CD8-positive, alpha-beta memory T cell (primary cell): ENCODE measurements at places on chromosomes 1 and 21.

GRCh38 chr1:65147424-65148177, 402 bp upstream of the AK4 start:
- no peak overlapping the region for H3K27ac ChIP-seq
- no peaks in the 10 kb centered on the region for H3K36me3 ChIP-seq
- peaks cover 12% of the 10 kb centered on the region for H3K27me3 ChIP-seq
- DNase-seq: no peak

- no peaks in the 10 kb centered on the region for H3K36me3 ChIP-seq
- no peak for DNase-seq
- no peak overlapping the region for H3K4me3 ChIP-seq
- H3K27ac ChIP-seq: no peak overlapping the region
Measured at GRCh38 chr1:214384373-214385079, 103.6 kb downstream of the SMYD2 start.

- no peak for DNase-seq
- H3K36me3 ChIP-seq: no peaks in the 10 kb centered on the region
- no peaks in the 10 kb centered on the region for H3K4me1 ChIP-seq
- no peak overlapping the region for H3K27ac ChIP-seq
- H3K27me3 ChIP-seq: no peaks in the 10 kb centered on the region
- no peak overlapping the region for H3K4me3 ChIP-seq
Measured at GRCh38 chr1:39826583-39826982, 37.9 kb upstream of the BMP8B start.

DNA sequence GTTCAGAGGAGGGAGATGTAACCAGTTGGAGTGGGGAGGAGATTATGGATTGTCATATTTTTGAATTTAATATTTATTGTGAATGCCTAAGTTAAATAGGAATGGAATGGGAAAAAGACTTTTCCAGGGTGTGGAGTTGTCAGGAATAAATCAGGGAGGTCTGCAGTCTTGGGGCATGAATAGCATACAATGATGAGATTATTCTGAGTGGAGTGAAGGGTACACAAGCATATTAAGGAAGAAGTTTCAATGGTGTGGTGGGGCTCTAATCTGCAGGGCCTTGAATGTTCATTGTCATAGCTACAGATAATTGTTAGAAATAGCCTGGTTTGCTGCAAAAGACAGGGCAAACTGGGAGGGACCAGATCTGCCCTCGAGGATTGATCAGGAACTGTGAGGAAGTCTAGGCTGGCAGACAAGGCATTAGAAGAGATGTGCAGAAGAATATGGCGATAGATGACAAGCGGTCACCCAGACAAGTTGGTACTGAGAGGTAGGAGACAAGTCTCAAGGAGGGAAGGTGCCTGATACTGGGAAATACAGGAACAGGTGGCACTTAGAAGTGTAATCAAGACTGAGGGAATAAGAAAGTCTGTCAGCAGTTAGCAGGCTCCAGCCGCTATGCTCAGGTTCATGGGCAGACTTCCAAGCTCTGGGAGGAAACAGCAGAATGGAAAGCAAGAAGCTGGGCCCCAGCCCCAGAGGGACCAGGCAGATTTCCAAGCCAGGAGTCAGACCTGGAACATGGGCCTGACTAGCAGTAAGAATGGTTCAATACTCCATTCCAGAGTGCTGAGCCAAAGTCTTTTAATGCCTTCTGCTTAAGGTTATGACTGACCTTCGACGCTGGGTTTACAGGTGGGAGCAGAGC, 20.9 kb upstream of the RGL1 start:
- H3K27me3 ChIP-seq: no peaks in the 10 kb centered on the region
- no peak overlapping the region for H3K27ac ChIP-seq
- no peaks in the 10 kb centered on the region for H3K36me3 ChIP-seq
- no peaks in the 10 kb centered on the region for H3K4me1 ChIP-seq
- DNase-seq: no peak
- H3K4me3 ChIP-seq: no peak overlapping the region

- H3K27me3 ChIP-seq: no peaks in the 10 kb centered on the region
- no peak for DNase-seq
- H3K4me1 ChIP-seq: no peaks in the 10 kb centered on the region
- H3K27ac ChIP-seq: no peak overlapping the region
- H3K4me3 ChIP-seq: no peak overlapping the region
Measured at GRCh38 chr21:16241479-16241963, 511.7 kb downstream of the USP25 start.

DNA sequence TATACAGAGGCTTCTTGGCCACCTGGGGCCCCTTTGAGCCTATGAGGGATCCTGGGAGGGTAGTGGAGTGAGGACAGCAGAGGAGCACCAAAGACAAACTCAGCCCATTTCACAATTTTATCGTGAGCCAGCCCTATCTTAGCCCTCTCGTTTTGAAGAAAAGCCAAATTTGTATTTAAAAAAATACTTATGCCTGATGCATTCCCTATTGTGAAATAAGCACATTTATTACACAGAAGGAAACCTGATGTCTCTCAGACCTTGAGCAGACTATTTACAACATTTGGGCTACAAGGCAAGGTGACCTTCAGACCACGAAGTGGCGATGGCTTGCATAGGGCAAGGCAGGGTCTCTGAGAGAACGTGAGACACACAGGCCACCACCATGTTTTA, 41.3 kb upstream of the H6PD start:
- no peaks in the 10 kb centered on the region for H3K4me1 ChIP-seq
- no peak for DNase-seq
- no peaks in the 10 kb centered on the region for H3K36me3 ChIP-seq
- peaks cover 11% of the 10 kb centered on the region for H3K27me3 ChIP-seq
- no peak overlapping the region for H3K4me3 ChIP-seq
